C1 segment of cervical spinal cord (tissue), 14 donors: ENCODE measurements at places on chromosomes 3 and 15.

DNA sequence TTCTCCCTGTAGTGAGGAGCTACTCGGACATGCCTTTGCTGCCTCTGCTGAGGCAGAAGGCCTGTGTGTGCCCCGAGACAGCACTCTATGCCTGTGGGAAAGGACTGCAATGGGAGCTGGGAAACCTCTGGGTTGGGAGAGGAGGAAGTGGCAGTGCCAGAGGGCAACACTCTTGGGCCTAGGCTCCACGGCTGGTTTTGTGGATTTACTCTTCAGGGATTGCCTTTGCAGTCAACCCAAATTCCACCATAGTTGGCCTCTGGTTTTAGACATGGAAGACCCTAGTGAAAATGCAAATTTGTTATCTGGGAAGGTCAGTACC, 46.8 kb downstream of the ITGA11 start:
- no peak for DNase-seq

- DNase-seq, result no peak
Measured at GRCh38 chr15:56679225-56679624, 54.1 kb downstream of the ZNF280D start.

- no peak for DNase-seq
Measured at GRCh38 chr15:60137711-60138396, 133.7 kb downstream of the FOXB1 start.

- no peak for DNase-seq
Measured at GRCh38 chr15:64180235-64180824, 17.5 kb upstream of the PPIB start.

DNA sequence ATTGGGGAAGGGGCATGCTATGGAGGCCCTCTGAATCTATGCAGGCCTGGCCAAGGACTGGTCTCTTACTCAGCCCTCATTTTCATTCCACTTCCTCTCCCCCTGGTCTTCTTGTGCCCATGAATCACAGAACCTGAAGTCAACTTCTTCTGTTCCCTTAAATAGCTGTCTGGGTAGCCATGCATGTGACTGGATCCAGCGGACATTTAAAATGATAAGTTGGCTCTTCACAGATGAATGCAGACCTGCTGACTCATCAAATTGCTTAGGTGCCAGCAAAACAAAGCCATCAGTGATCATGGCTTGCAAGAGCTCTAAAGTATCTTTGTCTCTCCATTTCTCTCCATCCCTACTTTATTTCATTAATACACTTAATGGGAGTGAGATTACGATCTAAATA, 90.1 kb upstream of the CADPS start:
- no peak for DNase-seq

GRCh38 chr15:79878078-79878705, 18.6 kb downstream of the MTHFS start:
- no peak for DNase-seq

- DNase-seq, result no peak
Measured at GRCh38 chr3:172249039-172249438, 199.2 kb downstream of the GHSR start.

DNA sequence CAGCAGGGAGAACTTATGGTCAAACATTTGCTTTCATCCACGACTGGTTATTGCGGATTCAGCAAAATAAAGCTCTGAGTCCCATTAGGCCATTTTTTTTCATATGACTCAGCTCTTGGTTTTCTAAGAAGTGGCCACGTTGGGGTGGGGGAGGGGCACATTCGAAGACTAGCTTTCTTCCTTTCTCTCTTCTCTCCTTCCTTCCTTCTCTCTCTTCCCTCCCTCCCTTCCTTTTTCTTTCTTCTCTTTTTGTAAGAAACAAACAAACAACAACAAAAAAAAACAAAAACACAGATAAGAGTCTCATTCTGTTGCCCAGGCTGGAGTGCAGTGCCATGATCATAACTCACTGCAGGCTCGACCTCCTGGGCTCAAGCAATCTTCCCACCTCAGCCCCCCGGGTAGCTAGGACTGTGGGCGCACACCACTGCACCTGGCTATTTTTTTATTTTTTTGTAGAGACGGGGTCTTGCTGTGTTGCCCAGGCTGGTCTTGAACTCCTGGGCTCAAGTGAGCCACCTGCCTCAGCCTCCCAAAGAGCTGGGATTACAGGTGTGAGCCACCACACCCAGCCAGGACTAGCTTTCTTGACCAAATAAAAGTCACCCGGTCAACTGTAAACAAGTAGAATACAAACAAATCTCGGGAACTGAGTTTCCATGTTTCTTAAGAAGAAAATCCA, 41.6 kb downstream of the ABCC5 start:
- no peak for DNase-seq

DNA sequence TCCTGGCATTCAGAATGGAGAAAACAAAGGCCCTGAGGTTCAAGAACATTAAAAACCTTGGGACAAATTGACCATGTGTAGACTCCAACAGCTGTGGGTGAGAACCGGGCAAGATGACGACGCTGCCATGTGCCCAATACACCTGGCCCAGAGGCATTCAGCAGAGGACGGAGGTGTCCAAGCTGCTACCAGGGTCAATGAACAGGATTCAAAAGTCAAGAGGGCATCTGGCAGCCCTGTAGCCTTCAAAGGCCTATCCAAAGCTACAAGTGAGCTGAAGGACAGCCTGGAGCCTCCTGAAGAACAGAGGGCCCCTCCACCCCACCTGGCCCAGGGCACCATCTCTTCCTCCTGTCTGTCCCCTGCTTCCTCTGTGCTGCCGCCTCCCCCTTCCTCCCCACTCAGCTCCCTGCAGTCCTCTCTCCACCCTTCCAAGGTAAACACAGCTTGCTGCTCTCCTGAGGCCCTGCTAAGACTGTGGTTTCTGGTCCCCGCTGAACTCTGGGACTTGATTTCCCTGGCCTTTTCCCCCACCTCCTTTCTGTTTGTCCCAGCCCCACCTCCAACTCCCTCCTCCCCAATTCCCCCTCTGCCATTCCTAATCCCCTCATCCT, 57.5 kb downstream of the HMCES start:
- DNase-seq, result no peak

GRCh38 chr15:53843869-53844569, 84.6 kb upstream of the WDR72 start:
- no peak for DNase-seq

GRCh38 chr15:48121849-48122248, 1.1 kb downstream of the SLC24A5 start:
- DNase-seq, result no peak

DNA sequence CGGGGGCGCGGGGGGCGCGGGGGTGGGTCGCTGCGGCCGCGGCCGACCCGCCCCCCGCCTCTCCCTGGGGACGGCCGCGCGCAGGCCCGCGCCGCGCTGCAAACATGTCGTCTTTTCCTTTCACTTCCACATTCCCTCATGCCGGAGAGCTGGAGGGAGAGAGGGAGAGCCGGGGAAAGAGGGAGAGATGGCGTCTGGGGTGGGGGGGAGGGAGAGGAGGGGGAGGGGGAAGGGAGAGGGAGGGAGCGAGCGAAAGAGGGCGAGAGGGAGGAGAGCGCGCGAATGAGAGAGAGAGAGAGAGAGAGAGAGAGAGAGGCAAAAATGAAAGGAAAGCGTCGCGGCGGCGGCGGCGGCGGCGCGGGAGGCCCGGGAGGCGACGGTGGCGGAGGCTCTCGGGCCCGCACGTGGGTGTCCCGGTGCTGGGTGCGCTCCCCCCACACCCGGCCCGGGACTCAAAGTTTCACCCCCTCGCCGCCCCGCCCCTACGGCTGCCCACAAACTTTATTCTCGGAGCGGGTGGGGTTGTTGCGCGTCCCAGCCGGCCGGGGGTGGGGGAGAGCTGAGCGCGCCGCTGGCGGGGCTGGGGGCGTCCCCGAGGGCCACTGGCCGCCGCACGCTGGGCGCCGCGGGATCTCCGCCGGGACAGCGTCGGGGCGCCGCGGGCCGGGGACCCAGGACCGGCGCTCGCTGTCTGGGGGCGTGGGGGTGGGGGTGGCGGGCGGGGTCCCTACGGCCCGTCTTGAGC, 731 bp downstream of the ZNF710 start:
- DNase-seq, result peak; percentile 66

DNA sequence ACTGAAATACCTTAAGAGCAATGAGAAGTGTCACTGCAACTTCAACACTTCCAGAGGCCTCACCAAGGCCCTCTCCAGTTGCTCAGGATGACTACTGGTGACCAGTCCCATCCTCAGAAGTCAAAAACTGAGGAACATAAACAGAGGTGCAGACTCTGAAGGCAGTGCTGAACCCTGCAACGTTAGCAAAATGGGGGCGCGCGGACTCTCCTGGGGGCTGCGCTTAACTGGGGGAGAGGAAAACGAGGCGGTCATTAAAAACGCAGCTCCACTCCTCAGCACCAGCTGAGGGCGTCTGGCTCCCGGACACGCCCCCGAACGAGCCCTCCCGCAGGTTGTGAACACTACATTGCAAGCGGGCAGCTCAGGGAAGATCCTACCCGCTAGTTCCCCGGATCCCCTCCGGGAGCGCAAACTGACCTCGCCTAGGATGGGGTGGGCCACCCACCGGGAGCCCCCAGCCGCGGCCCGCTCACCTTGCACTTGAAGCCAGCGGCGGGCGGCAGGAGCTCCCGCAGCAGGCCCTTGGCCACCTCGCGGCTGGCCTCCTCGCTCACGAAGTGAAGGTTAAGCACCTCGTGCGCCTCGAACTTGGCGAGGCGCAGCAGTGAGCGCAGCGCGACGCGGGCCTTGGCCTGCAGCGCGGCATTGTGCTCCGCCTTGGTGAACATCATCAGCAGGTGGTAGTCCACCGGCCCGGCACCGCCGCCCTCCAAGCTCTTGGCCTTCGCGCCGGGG, 711 bp downstream of the XXYLT1 start:
- DNase-seq, result no peak

- DNase-seq, result no peak
Measured at GRCh38 chr3:16704941-16705340, 99.7 kb upstream of the DAZL start.

- DNase-seq, result no peak
Measured at GRCh38 chr15:39181056-39181747, 399.7 kb upstream of the THBS1 start.

GRCh38 chr3:23489300-23490158, 286.4 kb downstream of the UBE2E2 start:
- DNase-seq, result no peak

- no peak for DNase-seq
Measured at GRCh38 chr3:71695000-71695482, 30.2 kb downstream of the EIF4E3 start.
